ENCODE measurements at places on chromosomes 7 and 10.
A peak's percentile ranks its signal among the peaks of the same experiment; 100 is the strongest.

DNA sequence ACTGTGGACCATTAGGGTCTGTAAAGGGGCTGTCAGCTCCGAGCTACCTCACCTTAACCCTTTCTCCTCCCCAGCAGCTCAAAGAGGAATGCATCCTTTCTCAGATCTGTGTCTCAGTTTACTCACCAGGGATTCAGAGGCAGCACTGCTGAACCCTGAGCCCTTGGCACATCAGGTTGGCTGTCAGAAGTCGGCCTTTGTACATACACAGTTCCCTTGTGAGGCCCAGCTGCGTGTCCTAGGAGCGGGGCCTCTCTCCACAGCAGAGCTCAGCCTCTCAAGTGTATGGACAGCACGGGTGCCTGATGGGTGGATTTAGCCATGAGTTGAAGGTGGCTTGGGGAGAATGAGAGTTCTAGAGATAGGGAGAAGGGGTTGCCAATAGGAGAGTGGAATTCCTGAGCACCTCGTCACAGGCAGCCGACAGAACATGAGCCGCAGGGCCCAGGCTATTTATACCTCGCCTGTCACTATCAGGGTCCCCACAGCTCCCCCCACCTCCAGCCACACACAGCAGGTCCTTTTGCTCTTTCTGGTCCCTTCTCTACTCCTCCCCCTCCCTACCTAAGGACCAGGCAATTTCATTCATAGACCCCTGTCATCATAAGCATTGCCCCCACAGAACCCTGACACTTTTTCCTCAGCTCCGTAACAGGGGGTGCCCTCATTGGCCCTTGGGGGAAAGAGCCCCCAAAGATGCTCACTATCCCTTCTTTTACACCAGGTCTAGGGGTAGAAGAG lies 2.1 kb upstream of the FLNC start:
- DNase-seq: no peak

- no peak for DNase-seq
Measured at GRCh38 chr7:130099331-130099730, 29.0 kb downstream of the KLHDC10 start.

DNA sequence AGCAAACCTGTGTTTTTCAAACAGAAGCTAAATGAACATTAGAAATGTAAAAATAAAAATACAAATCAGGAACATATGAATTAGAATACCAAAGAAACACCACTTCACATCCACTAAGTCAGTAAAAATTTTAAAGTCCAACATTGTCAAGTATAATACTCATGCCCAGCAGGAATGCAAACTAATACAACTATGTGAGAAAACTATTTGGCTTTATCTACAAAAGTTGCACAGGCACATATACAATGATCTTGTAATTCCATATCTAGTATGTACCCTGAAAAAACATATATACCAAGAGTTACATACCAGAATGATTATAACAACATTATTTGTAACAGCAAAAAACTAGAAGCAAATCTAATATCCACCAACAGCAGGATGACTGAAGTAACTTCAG lies 91.1 kb downstream of the RNF32 start:
- no peak for DNase-seq

- no peak for DNase-seq
Measured at GRCh38 chr7:18290223-18290622, 205.3 kb upstream of the HDAC9 start.

- no peak for DNase-seq
Measured at GRCh38 chr10:22704942-22705341, 9.4 kb downstream of the PIP4K2A start.

DNA sequence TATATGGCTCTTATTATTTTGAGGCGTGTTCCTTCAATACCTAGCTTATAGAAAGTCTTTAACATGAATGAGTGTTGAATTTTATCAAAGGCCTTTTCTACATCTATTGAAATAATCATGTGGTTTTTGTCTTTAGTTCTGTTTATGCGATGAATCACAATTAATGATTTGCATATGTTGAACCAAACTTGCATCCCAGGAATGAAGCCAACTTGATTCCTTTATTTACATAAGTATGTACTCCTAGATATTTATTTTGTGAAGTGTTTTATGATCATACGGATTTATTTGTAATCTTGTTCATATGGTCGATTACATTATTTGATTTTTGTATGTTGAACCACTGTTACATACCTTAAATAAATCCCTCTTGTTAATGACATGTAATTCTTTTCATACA lies 244.3 kb upstream of the KCND2 start:
- DNase-seq: no peak

- DNase-seq: no peak
Measured at GRCh38 chr7:89966067-89966664, 188.1 kb upstream of the STEAP1 start.

DNA sequence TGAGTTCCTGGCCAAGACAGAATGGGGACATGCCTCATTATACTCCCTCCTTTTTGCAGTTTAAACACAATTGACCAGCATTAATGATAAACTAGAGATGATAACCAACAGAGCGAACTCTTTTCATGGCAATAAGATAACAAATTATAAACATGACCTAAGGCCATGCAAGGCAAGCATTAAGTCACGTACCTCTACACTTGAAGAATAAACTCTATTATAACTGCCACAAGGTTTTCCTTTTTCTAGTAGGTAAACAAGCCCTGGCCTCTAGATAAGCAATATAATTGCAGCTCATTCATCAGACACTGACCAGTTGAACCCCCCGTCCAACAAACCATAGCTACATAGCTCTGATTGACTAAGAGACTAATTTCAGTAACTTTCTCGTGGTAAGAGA lies 767.0 kb downstream of the GRM8 start:
- DNase-seq: no peak

- no peak for DNase-seq
Measured at GRCh38 chr7:29352041-29352440, 157.5 kb downstream of the CHN2 start.

DNA sequence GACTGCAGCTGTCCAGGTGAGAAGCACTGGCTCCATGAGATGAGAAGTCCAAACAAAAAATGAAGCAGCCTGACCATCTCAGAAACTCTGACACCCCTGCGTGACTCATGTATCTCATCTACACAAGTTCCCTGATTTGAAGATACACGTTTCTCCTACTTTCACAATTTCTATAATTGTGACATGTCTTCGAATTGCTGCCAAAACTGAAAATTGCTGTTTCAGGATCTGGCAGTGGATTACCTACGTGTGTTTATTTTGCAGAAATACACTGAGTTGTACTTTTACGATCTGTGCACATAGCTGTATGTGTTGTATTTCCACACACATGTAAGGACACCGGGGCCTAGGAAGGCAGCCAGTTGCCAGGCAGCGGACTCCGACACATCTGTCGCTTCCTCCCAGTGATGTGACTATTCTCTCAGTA lies 53.2 kb downstream of the LARP4B start:
- peak; percentile 53 for DNase-seq

DNA sequence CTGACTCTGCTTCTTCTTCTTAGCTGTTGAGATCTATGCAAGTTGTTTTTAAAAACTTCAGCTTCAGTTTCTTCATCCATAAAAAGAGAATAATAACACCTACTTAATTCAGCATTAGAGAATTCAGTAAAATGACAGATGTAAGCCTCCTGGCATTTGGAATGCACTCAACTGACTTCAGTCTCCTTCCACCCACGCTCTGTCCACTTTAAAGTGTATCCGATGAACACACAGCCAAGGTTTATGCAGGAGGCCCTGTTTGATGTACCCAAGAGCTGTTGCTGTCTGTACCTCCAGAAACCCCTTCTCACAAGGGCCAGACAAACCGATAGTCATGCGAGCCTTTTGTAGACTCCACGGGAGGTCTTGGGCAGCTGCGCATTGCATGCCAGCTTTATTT lies 27.1 kb upstream of the SLC35B4 start:
- no peak for DNase-seq

DNA sequence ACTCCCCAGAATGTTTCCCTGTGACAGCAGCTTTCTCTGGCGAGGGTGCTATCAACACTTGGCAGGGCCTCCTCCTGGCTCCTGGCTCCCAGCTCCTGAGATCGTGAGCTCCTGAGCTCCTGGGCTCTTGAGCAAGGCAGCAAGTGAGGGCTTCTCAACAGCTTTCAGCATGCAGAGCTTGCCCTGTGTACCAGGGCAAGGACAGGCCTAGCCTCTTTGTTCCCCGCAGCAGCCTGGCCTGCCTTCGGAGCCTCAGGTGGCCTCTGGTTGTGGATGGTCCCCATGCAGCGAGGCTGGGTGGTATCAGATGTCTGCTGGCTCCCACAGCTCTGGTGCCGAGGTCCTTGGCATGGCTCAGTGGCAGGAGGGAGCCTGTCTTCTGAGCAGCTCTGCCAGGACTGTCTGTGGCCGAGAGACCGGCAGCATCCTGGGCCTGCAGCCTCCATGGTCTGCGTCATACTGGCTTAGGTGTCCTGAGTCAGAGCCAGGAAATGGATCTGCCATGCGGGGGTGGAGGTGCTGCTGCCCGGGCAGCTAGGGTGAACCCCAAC lies 44.2 kb downstream of the ZMIZ1 start:
- DNase-seq: peak; percentile 50

DNA sequence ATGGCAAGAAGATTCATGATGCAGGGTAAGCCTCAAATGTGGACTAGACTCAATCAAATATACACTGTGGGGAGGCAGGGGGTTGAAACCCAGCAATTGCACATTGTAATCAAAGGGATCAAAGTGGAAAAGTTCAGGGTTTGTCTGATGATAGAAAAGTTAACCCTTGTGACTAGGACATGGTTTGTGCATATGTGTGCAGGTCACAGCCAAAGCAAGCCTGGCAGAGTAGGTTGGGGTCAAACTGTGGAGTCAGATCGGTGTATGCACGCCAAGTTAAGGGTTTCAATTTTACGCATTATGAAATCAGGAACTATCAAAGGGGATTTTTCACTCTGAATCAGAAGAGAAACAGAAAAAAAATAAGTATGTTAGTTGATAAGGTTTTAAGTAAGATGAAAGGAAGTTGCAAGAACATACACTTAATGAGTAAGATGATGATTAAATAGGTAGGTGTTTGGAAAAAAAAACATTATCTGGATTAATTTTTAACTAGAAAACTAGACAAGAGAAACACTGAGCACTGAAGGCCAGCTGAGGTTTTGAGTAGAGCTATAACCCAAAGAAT lies 188.3 kb downstream of the DGKB start:
- DNase-seq: no peak

GRCh38 chr7:1064581-1064980 lies 20.2 kb downstream of the GPR146 start:
- DNase-seq: no peak

DNA sequence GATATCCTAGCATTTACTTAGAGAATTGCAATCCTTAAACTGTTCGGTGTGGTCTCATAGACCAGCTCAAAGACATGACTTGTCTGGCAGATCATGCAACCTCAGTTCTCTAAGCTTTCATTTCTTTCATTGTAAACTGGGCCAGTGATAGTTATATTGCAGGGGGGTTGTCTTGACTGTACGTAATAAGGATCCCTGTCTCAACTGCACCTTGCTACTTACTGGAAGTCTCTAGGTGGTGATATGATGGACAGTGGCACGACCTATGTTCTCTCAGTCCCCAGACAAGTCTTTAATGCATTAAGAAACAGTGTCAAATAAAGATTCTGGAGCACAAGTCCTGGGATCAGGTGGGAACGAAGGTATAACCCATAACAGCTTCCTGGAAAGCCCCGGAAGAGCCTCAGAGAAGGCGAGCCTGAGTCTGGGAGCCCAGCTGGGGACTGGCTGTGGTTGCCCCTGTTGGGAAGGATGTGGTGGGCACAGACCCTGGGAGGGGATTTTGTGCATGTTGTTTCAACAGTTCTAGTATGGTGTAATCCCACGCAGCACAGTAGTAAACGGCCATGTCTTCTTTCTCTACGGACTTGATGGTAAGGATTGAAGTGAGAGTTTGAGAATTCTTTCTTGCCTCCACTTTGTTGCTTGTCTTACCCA lies 26.0 kb upstream of the TARP start:
- no peak for DNase-seq

GRCh38 chr7:77461246-77461645 lies 45.1 kb upstream of the GSAP start:
- DNase-seq: no peak

DNA sequence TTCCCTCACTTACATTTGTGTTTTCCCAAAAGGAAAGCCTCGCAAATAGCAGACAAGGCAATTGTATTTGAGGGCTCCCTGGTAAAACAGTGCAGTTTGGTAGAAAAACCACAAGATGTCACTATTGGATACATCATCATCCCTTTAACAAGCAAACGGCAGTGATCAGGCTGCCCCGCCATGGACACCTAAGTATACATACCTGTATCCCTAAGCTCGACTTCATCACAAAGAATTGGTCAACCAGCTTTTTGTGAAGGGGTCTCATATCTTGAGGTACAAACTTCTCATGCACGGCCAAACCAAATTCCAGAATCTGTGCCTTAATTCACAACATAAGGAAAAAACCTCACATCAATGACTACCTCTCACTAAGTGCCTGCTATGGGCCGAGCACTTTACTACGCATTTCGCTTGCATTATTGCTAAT lies 179.5 kb upstream of the IMMP2L start:
- DNase-seq: peak; percentile 65

- no peak for DNase-seq
Measured at GRCh38 chr7:141386881-141387280, 164.3 kb upstream of the AGK start.

GRCh38 chr10:69802424-69803161 lies 887 bp downstream of the COL13A1 start:
- DNase-seq: no peak

DNA sequence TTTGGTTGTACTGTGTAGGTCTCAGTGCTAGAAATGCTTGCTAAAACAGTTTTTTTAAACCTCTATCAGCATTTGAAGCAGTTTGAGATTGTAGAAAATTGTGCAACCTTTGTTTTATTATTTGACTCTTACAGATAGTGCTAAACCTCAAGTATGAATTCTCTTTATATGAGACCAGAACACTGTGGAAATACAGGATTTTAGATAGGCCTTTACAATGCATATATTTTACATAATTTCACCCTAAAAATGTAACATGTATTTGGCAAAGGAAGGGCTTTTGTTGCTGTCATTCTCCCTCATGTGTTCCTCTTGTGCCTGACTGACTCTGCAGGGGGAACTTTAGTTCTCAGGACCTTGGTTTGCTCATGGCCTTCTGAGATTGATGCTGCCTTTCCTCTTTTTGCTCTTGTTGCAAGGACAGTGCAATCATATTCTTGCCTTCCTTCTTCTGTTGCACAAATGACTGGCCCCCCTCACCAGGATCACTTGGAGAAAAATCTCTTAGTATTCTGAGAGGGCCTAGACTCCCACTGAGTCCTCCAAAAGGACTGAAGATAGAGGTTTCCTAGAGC lies 188.7 kb downstream of the PPP1R9A start:
- DNase-seq: no peak

GRCh38 chr10:28139138-28139537 lies 140.3 kb upstream of the ODAD2 start:
- DNase-seq: no peak

Measured in prostate gland (tissue), 2 donors.